ENCODE measurements at places on chromosomes 7 and 10.

DNA sequence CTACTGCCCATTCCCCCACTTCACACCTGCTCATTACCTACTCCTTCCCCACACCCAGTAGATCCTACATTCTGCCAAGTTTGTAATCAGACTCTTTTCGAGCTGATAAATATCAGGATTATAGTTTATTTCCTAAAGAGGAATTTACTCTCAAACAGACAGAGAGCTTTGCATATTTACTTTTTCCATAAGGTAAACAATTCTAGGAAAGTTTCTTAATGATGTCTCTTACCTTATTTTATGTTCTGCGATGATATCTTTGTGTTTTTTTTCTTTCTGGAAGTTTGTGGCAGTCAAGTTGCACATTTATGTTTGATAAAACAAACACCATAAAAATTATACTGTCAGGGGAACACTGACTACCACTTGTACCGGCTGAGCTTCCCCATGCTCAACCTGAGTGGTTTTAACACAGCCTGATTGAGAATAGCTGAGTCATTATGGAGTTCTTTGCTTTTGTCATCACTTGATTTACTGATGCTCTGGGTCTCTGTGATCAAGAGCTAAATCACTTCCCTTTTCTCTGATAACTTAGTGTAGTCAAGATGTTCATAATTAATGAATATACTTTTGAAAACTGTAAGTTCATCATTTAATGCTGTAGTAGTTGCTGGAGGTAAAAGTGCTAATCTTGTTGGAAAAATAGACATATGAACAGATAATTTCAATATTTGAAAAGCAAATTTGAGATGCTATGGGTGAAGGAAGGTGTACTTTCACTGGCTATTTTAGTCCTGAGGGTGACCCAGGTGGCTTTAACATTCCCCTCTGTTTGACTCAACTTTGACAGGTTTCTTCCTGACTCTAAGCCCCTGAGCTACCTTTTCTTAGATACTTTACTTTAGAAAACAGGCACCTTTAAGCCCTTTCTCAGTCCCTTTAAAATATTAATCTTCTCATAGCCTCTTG is 1034.5 kb upstream of the LRRTM3 start:
- DNase-seq = no peak

DNA sequence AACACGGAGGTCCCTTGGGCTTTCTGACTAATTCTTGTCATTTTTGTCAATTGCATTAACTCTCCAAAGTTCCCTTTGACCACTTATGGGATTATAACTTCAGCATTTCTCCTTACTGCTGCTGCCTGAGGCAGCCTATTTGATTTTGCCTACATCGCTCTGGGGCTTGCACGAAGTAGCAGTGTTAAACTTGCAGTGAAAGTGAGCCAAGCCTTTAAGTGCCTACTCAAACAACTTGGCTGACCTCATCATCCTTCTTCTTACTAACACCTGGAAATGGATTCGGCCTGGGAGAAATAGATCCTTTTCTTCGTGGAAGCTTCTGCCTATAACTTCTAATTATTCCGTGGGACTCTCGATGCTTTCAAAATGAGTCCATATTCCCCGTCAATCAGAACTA is 76.6 kb downstream of the DGKB start:
- no peak for DNase-seq

DNA sequence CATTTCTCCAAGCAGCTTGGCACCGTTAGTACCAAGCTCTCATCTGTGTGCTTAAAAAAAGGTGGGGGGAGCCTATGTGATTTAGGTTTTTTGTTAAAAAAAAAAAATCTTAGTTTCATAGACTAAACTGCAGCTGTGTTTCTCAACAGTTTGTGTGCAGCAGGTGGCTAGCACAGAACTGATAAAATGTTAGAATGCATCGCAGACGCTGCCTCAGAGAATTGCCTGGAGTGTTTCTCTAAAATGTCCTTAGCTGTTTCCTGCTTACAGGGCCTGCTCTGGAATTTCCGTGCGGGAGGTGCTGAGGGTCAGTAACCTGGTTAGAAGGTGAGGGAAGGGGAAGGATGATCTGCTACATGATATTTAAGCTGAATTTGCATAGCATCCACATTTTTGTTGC is 268.9 kb downstream of the PLXDC2 start:
- DNase-seq = no peak

DNA sequence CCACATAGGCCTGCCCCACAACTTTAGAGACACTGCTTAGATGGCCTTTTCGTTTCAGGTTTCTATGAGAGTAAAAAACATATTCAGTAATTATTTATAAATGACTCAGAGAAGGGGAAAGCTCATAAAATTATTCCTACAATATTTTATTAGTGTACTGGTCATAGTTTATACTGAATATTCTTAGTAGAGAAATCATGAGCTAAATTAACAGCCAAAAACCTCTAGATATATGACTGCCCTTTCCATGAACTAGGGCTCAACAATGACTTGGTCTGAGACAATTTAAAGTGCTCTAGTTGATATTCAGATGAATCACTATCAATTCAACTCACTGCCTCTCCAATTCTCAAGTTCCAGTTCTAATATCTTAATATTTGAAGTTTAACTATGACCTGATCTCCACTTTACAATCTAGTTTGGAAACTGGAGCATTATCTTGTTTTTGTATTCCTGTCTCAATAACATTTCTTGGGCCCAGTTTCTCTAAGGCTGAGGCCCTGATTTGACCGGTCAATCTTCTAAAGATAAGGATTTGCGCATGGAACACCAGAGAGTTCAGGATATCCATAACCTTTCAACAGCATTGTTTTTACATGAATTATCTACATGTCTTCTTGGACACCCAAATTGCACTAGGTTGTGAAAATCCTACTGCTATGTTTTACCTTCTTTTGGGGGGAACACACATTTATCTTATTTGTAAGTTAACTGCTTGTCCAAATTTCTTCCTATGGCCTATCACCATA is 141.6 kb downstream of the DGKB start:
- DNase-seq = no peak

DNA sequence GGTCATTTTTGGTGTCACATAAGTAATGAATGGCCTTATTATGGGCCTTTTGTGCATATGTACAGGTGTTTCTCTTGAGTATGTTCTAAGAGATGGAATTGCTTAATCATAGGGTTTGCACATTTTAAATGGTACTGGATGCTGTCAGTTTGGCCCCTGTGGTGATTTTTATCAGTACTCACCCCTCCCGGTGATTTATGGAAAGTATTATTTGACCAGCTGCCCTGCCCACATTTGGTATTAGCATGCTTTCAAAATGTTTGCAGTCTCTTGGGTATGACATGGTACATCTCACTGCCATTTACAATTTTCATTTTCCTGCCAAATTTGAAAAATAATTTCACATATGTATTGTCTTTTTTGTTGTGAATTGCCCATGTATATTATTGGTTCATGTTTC is 427.7 kb downstream of the LRMDA start:
- DNase-seq = no peak

DNA sequence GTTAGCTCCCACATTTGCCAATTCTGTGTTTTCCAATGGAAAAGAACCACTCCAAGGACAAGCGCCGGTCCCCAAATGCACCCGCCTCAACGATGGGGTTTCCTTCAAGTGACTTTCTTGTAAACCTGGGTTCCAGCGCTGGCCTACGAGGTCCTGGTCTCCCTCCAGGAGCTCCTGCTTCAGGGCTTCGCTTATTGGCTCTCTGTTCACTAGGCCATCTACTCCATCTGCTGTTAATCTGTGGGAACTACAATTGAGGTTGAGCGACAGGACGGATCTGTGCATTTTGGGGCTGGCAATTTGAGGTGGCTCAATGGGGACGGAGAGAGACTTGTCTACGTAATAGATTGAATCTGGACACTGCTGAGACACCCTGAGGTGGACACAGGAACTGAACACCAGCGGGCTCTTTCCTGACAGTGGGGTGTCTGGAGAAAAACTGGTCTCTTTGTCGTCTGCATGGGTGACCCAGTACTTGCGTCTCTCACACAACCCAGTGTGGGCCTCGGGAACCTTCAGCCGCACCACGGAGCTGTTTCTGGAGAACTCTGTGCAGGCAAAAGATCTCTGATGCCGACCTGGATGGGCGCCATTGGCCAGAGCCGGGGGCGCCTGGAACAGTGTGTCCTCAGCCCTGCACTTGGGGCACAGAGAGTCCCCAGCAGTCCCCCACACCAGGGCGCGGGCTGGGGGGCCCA is 115.9 kb upstream of the ADAM12 start:
- DNase-seq = no peak

DNA sequence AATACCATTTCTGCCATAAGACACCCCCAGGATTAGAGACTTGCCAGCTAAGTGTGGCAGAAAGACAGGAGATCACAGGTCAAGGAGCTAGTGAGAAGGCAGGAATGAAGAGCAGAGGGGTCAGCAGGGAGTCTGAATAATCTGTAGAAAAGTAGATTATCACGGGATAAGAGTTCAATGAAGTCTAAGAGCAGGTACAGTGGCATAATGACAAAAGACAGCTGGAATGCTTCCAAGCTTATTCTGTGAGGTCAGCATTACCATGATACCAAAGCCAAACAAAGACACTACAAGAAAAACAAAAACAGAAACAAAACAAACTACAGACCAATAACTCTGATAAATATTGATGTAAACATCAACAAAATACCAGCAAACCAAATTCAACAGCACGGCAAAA is 20.8 kb downstream of the PILRA start:
- no peak for DNase-seq

DNA sequence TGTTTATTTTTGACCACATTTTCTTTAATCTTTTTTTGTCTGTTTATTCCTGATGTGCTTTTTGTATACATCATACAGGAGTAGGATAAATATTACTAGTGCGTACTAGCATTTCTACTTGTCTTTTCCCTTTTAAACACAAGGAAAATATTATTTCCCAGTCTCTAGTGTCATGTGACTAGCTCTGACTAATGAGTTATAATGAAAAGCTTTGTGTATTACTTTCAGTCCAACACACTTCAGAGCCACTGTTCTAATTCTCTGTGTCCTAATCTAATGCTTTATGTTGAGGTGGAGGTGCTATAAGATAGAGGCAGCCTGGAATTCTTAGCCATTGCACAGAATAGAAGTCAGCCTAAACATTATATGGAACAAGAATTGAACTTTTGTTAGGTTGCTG is 65.0 kb upstream of the RAB18 start:
- no peak for DNase-seq

GRCh38 chr10:105068497-105068896 is 427.4 kb downstream of the SORCS3 start:
- DNase-seq = no peak

DNA sequence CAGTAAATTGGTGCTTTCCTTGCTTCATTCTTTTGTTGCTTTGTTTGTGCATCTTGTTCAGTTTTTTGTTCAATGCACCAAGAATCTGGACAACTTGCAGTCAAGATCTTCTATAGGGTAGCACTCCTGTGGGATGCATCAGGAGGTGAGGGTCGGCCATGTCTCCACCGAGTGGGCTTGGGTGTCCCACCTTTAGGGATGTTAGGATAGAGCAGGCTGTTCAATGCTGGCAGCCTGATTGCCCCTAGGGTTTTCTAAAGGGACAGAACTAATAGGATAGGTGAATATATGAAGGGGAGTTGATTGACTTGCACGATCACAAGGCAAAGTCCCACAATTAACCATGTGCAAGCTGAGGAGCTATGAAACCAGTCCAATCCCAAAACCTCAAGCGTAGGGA is 109.9 kb downstream of the GLRX3 start:
- no peak for DNase-seq

GRCh38 chr7:158645842-158646241 is 58.2 kb upstream of the PTPRN2 start:
- no peak for DNase-seq

DNA sequence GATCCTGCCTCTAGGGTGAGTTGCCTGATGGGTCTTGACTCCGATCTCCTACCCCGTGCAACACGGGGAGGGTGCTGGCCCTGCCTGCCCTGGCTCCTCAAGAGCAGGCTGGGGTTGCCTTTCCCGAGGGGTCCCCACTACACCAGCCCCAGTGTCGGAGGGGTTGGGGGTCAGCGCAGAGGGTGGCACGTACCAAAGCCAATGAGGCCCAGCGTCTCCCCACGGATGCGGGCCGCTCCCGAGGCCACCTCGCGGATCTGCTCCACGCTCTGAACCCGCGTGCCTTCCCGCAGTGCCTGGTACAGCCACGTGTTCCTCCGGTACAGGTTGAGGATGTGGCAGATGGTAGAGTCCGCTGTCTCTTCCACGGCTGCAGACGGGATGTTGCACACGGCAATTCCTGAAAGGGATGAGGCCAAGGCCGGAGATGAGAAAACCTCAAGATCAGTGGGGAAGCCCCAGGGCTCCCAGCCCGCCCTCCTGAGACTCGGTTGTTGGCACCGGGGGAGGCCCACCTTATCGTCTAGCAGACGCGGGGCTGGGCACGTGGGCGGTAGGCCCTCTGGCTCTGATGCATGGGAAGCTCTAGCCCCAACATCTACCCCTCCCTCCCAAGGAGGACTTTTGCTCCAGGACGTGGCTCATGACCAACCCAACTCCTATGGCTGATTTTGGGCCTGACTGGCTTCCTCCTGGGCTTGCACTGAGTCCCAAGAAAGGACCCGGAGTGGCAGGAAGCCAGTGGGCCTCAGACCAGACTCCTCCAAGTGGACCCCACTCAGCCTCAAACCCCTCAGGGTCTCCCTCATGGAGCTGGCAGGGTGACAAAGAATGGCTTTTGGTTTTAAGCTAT is 56.1 kb downstream of the ZRANB1 start:
- DNase-seq = no peak

GRCh38 chr10:78516236-78516635 is 482.6 kb downstream of the RPS24 start:
- no peak for DNase-seq

GRCh38 chr7:112448381-112448780 is 1.9 kb upstream of the IFRD1 start:
- DNase-seq = no peak

- no peak for DNase-seq
Observed at GRCh38 chr7:8151161-8151725, 110.7 kb downstream of the ICA1 start.

- DNase-seq = no peak
Observed at GRCh38 chr10:132898391-132899053, 43.8 kb downstream of the CFAP46 start.

DNA sequence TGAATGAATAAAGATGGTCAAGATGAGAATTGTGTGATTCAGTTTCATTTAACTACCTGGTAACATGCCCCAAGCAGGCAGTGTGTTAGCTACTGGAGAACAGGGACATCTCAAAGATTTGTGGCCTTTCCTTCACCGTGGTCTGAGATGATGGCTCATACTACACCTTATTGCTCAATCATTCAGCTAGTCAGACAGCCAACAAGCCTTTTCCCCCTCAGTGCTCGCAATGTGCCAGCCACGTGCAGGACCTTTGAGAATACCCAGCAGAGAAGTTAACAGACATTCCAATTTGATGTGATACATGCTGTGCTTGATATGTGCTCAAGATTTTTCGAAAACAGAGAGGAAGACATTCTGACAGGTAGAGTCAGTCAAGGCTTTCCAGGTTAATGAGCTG is 562.8 kb downstream of the SUGCT start:
- DNase-seq = no peak

- DNase-seq = no peak
Observed at GRCh38 chr10:83333566-83333965, 805.7 kb upstream of the GHITM start.

GRCh38 chr7:90709501-90710465 is 113.7 kb downstream of the CDK14 start:
- no peak for DNase-seq

GRCh38 chr7:1016577-1017531 is 27.5 kb upstream of the GPR146 start:
- no peak for DNase-seq
